Progenitor cell of endocrine pancreas (in vitro differentiated cells): ENCODE measurements at places on chromosomes 6 and 20. TPM values are rescaled to one million over a fixed set of nuclear protein-coding genes. Genes with fewer than 3 reads are reported as not detected.
A peak's percentile ranks its signal among the peaks of the same experiment; 100 is the strongest.

Gene JARID2
- total RNA-seq = 60.9 and 65.6 TPM in 2 replicates

Gene PTPRK
- total RNA-seq = 86.2 and 93.7 TPM in 2 replicates

Gene HCRTR2
- not detected in 2 replicates for total RNA-seq

Gene CPXM1
- 130 and 131 TPM in 2 replicates for total RNA-seq

Gene TGM3
- 0.22 and 0.44 TPM in 2 replicates for total RNA-seq

Gene MOG
- not detected in 2 replicates for total RNA-seq

Gene LTB
- total RNA-seq = 0.57 TPM in 1 of 2 replicates, not detected in the other

Gene GSTA2
- 4.6 and 10.7 TPM in 2 replicates for total RNA-seq

Gene GLP1R
- total RNA-seq = 3.9 and 4.0 TPM in 2 replicates

Gene ELOVL2
- 5.6 and 6.0 TPM in 2 replicates for total RNA-seq

Gene OR2H2
- total RNA-seq = not detected in 2 replicates

Gene OR2J3
- not detected in 2 replicates for total RNA-seq

Gene SCRT2
- total RNA-seq = not detected in 2 replicates

Gene CASP8AP2
- 31.4 and 31.9 TPM in 2 replicates for total RNA-seq

DNA sequence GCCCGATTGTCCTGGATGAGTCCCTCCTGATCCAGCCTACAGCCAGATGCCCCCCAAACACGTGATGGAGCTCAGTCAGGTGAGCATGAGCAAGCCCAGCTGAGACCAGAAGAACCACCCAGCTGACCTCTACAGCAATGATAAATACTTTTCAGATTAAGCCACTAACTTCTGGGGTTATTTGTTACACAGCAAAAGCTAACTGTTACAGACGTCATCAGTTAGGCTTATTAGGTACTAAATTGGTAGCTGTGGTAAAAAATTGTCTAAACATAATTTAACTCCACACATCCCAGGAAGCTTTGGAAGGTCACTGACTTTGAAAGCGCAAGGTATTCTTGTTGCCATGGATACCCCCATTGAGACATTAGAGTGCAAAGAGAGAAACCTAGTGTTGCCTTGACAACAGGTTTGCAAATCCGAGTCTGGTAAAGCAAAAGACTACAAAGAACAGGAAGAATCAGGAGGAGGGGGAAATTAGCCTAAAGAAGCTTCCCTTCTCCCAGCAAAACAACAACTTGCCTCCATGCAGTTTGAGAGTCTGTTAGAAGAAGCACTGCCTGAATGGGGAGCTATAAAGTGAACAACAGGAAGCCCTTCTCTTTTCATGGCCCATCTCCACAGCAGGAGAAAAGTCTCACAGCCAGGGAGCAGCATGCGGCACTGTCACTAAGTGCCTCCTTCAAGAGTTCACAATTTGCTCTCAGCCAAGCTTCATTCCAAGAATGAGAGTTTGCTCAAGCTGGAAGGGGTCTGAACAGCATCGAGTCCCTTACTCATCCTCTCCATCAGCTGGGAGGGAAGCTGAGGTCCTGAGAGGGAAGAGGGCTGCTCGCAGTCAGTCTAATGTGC is 41.7 kb upstream of the ZNF831 start:
- no peak overlapping the region for H3K4me3 ChIP-seq
- peaks cover 26% of the 10 kb centered on the region for H3K4me1 ChIP-seq
- DNase-seq = no peak
- H3K36me3 ChIP-seq = no peaks in the 10 kb centered on the region

DNA sequence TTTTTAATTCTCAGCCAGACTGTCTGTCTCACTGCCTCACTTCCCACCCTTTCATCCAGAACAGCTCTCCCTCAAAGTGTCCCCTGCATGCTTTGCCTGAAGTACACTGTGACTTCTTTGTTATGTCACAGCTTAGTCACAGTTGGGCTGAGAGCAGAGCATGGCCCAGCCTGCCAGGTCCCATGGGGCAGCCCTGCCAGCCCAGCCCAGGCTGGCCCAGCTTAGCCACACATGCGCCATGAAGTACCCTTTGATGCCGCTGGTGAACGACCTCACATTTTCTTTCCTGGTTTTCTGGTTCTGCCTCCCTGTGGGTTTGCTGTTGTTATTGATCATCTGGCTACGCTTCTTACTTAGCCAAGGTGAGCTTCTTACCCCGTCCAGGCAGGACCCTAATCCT is at the start of gene ADIG:
TSS of gene ADIG (plus strand) at position 185 of the 400 bp plus-strand sequence. CDS start at position 239, 54 bp downstream.
- no peaks in the 10 kb centered on the region for H3K4me1 ChIP-seq
- H3K4me3 ChIP-seq = no peak within 1 kb of the TSS
- no peaks in the 10 kb centered on the region for H3K36me3 ChIP-seq
- DNase-seq = no peak
- H3K27ac ChIP-seq = peak within 1 kb of the TSS; percentile 81

GRCh38 chr20:37389241-37389747 is 43.4 kb downstream of the SRC start:
- peaks cover 3% of the 10 kb centered on the region for H3K4me1 ChIP-seq
- no peak overlapping the region for H3K27ac ChIP-seq
- DNase-seq = no peak
- no peak overlapping the region for H3K4me3 ChIP-seq
- H3K27me3 ChIP-seq = no peaks in the 10 kb centered on the region
- H3K36me3 ChIP-seq = peaks cover 15% of the 10 kb centered on the region

DNA sequence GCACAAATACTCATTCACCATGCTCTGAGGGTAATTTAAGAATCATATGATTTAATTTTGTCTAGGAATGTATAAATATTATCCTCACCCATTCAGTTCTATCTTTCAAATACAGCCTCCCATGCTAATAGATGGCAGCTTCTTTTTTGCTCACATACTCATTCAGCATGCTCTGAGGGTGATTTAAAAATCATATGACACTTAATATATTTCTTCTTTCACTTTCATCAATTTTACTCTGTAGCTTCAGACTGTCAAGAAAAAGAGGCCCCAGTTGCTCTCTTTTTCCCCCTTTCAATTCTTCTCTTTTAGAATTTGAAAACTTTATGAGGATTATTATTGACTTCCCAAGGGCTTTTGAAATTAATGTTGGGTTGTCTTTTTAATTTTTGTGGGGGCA is 161.7 kb upstream of the LAMP5 start:
- H3K4me1 ChIP-seq = peaks cover 5% of the 10 kb centered on the region
- DNase-seq = no peak
- no peak overlapping the region for H3K4me3 ChIP-seq
- no peaks in the 10 kb centered on the region for H3K27me3 ChIP-seq

DNA sequence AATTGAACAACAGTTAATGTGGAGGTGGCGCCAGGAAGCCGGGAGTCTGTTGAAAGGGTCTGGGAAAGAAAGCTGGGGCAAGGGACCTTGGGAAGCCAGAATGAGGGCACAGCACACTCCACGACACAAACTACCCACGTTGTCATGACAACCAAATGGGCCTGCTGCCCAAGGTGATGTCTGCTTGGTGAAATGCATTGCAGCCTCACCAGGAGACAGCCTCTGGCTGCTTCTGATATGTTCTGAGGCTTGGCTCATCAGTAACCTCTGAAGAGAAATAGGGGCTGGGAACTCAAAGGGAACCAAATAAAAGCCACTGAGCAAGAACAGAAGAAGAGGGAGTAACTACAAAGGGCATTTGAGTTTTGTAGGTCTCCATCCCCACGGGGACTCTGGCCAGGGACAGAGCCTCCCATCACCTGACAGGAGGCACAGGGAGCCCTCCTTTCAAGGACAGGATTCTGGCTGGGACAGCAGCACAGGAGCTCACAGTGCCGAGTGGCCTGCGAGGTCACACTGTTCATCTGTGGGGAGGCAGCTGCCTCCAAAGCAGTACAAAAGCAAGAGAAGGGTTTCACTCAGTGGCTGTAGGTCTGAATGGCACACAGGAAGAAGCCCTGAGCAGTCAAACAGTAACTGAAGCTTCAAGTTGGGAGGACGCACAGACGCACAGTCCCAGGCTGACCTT is 44.6 kb upstream of the KCNK16 start:
- no peak overlapping the region for H3K4me3 ChIP-seq
- H3K27ac ChIP-seq = no peak overlapping the region
- H3K27me3 ChIP-seq = peaks cover 16% of the 10 kb centered on the region
- H3K36me3 ChIP-seq = no peaks in the 10 kb centered on the region

GRCh38 chr6:73968221-73968757 is 272.3 kb downstream of the CD109 start:
- H3K27ac ChIP-seq = no peak overlapping the region
- H3K27me3 ChIP-seq = no peaks in the 10 kb centered on the region
- H3K4me1 ChIP-seq = no peaks in the 10 kb centered on the region
- DNase-seq = no peak
- H3K36me3 ChIP-seq = no peaks in the 10 kb centered on the region

- H3K27ac ChIP-seq = no peak overlapping the region
- H3K27me3 ChIP-seq = no peaks in the 10 kb centered on the region
- H3K4me3 ChIP-seq = no peak overlapping the region
Measured at GRCh38 chr20:51131811-51132210, 108.9 kb upstream of the KCNG1 start.

- H3K27ac ChIP-seq = no peak overlapping the region
- DNase-seq = no peak
- peaks cover 3% of the 10 kb centered on the region for H3K27me3 ChIP-seq
- no peak overlapping the region for H3K4me3 ChIP-seq
Measured at GRCh38 chr6:3687847-3688246, 63.7 kb downstream of the PXDC1 start.

DNA sequence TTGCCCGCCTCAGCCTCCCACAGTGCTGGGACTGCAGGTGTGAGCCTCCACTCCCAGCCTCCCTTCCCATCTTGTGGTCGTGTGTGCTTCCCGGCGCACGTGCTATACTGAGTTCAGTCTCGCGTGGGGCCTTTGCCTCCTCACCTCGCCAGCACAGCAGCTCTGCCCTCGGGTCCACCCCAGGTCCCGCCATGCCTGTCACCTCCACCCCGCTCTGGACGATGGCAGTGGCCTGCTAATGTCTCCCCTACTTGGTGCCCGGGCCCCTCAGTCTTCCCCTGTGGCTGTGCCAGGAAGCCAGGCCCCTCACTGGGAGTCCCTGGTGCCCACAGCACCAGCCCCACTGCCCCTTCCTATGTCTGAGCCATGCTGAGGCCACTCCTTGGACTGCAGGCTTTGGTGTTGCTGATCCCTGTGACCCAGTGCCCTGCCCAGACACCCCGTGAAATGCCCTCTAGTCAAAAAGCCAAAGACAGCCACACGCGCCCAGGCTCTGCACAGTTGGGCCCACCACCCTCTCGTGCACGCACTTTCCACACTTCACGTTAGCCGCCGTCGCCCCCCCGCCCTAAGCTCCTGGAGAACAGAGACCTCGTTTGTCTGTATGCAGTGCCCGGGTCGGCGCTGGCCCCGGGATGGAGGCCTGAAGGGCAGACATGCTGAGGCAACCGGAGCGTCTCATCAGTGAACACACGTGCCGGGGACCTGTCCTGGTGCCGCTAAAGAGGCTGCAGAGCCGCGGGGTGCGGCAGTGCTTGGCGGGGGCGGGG is 14.3 kb downstream of the HRH3 start:
- H3K27me3 ChIP-seq = peaks cover 3% of the 10 kb centered on the region
- DNase-seq = no peak
- no peak overlapping the region for H3K27ac ChIP-seq
- peaks cover 3% of the 10 kb centered on the region for H3K36me3 ChIP-seq

DNA sequence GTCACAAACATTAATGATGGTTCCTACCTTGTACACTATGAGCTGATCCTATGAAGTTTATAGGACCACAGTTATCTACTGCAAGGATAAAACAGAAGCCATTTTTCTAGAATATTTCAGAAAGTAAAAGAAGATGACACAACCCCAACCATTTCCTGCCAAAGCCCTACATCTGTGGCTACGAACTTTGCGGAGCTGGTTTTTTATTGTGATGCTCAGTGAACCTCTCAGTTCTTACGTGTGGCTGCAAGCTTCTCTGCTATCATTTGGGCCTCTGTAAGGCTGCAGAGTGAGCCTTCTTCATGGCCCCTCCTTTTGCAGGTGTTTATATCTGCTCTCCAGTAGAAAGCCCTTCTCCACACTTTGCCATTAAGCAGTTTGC is 17.8 kb upstream of the TAGAP start:
- H3K4me3 ChIP-seq = no peak overlapping the region
- H3K36me3 ChIP-seq = no peaks in the 10 kb centered on the region
- peaks cover 33% of the 10 kb centered on the region for H3K27me3 ChIP-seq
- no peak for DNase-seq
- H3K4me1 ChIP-seq = peaks cover 3% of the 10 kb centered on the region

DNA sequence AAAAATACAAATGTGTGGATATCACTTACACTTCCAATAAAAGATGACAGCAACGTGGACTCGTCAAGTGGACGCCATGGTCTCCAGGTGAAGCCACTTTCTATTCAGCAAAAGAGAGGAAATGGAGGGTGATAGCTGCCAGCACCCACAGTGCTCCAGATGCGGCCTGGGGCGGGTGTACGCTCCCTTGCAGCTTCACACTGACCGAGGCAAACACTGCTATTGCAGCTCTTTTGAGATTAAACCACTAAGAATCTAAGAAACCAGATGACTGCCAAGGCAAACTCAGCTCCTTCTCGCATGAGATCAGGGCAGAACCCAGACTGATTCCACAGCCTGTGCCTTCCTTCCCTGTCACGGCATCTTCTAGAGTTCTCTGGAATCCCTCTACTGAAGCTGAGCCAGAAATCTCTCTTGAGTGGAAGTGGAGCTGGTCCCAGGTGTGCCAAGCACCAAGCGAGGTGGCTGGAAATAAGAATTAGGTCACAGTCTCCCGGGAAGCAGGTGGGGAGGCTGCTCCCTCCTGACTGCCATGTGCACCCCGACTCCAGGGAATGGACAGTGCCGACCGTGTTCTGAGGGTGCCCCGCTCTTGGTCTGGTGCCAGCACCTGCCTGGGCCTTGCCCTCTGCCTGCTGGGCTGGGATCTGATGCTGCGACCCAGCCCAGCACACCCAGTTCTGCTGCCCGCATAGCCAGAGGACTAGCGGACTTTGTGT is 90.1 kb upstream of the AFDN start:
- H3K4me3 ChIP-seq = no peak overlapping the region
- H3K27ac ChIP-seq = no peak overlapping the region
- H3K27me3 ChIP-seq = no peaks in the 10 kb centered on the region

DNA sequence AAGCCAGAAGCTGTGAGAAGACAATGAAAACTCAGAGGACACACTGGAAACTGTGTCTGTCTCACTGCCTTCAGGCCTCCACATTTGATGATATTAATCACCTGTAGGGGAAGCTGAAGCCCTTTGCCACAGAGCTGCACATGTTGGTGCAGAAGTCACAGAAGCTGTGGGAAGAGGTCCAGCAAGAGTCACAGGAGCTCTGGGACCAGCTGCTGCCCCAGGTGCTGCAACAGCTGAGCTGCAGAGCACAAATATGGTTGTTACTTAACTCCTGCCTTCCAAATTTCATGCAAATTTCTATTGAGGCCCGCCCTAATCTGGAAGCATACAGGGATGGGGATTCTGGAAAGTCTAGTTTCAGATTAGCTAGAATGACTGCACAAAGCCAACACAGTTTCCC is 169.3 kb downstream of the OGFRL1 start:
- no peak overlapping the region for H3K27ac ChIP-seq
- no peaks in the 10 kb centered on the region for H3K36me3 ChIP-seq
- H3K4me3 ChIP-seq = no peak overlapping the region
- H3K27me3 ChIP-seq = no peaks in the 10 kb centered on the region

- H3K27ac ChIP-seq = no peak overlapping the region
- no peak overlapping the region for H3K4me3 ChIP-seq
- DNase-seq = no peak
- H3K27me3 ChIP-seq = peaks cover 44% of the 10 kb centered on the region
- no peaks in the 10 kb centered on the region for H3K36me3 ChIP-seq
- peaks cover 2% of the 10 kb centered on the region for H3K4me1 ChIP-seq
Measured at GRCh38 chr20:45291526-45291925, 15.1 kb upstream of the RBPJL start.
